A172 (cell line): ENCODE measurements at places on chromosomes 2 and 18. TPM values are rescaled to one million over a fixed set of nuclear protein-coding genes. Genes with fewer than 3 reads are reported as not detected.
A peak's percentile ranks its signal among the peaks of the same experiment; 100 is the strongest.

DNA sequence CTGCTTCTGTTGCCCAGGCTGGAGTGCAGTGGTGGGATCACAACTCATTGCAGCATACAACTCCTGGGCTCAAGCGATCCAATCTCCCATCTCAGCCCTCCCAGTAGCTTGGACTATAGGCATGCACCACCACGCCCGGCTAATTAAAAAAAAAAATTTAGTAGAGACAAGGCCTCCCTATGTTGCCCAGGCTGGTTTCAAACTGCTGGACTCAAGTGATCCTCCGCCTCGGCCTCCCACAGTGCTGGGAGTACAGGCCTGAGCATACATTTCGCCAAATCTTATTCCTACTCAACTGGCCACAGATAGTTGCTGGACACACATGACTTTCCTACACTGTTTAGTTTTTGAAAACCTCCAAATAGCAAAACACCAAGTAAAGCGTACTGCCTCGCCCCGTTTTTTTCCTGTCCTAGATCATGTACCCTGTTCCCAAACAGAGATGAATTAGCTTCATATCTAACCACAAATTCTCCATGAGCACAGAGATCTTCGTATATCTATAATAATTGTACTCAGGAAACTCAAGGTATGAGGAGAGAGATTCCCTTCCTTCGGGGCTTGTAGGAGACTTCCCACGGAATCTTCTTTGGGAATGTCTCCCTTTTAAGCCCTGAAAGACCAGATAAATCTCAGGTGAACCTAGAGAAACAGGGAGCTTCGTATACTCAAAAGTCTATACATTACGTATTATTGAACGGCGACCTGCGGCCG lies 598 bp upstream of the C2orf69 start:
- DNase-seq: peak; percentile 9

DNA sequence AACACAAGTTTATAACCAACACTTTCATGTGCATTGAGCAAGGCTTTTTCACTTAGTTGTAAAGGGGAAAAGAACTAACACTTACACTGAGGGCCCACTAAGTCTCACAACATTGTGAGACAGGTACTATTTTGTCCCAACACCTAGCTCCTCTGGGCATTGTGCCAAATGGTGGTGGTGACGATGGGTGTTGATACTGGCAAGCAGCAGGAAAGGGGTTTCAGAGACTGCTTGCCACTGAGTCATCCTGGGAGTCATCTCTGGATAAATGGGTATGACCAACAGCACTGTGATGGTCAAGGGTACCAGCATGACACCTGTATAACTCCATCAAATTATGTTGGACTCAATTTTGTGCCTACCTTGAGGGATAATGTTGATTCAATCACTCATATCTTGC lies 138.8 kb upstream of the ITGA6 start:
- DNase-seq: peak; percentile 73

- no peak for DNase-seq
Observed at GRCh38 chr2:49416252-49416651, 261.9 kb upstream of the FSHR start.

DNA sequence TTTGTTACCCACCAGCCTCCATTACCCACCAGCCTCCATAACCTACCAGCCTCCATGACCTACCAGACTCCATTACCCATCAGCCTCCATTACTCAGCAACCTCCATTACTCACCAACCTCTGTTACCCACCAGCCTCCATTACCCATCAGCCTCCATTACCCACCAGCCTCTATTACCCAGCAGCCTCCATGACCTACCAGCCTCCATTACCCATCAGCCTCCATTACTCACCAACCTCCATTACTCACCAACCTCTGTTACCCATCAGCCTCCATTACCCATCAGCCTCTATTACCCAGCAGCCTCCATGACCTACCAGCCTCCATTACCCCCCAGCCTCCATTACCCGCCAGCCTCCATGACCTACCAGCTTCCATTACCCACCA lies 133.3 kb upstream of the HS6ST1 start:
- no peak for DNase-seq

GRCh38 chr18:7147399-7147798 lies 29.8 kb upstream of the LAMA1 start:
- no peak for DNase-seq

The ELAC1 gene
- total RNA-seq: 8.1 and 11.6 TPM in 2 replicates

The PPP1R1C gene
- total RNA-seq: 2.4 and 4.8 TPM in 2 replicates
